ENCODE measurements at places on chromosomes 4 and X. TPM values are rescaled to one million over a fixed set of nuclear protein-coding genes. Genes with fewer than 3 reads are reported as not detected.

- DNase-seq = no peak
Measured at GRCh38 chr4:71648448-71648847, 135.4 kb downstream of the GC start.

GRCh38 chrX:23699636-23700194 is 32.4 kb downstream of the PRDX4 start:
- DNase-seq = peak; percentile 2

- no peak for DNase-seq
Measured at GRCh38 chr4:41579526-41579925, 41.6 kb downstream of the LIMCH1 start.

GRCh38 chrX:79138658-79139241 is 5.7 kb upstream of the GPR174 start:
- DNase-seq = no peak

DNA sequence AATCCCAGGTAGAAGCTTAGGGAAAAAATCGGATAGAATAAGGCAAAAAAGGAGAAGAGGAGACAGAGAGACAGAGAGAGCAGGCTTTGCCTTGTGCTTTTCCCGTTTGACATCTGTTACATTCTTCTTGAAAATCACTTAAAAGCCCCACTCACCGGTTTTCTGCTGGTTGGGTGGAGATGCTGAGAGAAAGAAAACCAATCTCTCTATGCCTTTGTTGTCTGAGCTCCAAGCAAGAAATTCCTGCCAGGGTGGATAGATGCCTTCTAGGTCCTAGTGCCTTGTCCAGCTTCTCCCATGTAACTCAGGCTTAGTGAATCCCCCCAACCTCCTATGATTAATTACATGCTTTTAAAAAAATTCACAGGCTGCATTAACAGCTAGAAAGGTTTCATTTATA is at the start of gene DCX:
DCX (minus strand) TSS at position 210 of the 400 bp plus-strand sequence. CDS start 1,794 bp downstream, outside the sequence.
- no peak for DNase-seq

DNA sequence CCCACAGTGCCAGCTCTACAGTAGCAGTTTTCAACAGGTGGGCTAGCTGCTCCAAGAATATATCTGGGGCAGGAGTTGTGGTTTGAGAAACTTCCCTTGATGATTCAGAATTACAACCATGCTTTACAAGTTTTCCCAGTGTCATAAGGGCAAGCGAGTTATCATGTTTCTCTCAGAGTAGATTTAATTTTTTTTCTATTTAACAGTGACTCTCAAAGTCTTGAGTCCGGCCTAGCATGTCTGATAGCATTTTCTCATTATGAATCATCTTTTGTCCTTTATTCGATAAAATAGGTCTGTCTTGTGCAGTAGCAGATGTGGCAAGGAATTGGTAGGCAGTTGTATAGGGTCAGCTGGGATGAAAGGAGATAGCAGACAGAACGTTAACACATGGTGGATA is 62.2 kb upstream of the SPANXD start:
- DNase-seq = no peak

STATH gene
- not detected for total RNA-seq

GRCh38 chr4:17232566-17233253 is 279.2 kb downstream of the QDPR start:
- DNase-seq = peak; percentile 5

PHKA1 gene
- 24.3 TPM for total RNA-seq

DNA sequence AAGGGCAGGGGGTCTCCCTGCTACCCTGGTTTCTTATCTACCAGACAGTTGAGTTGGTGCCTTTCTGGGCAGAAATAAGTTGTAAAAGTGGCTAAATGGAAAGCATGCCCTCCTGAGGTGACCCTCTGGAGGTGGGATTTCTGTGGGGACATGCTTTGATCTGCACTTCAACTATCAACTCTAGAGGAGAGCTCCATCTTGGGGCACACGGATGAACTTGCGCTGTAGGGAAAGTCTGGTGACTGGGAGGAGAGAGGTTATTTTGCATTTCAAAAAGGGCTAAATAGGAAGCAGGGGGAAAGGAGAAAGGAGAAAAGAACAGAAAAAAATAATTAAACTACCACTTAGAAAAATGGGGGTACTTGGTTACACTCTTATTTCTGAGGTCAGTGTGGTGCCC is 12.7 kb upstream of the RHOXF2B start:
- no peak for DNase-seq

ARSD gene
- total RNA-seq = 13.2 TPM

DNA sequence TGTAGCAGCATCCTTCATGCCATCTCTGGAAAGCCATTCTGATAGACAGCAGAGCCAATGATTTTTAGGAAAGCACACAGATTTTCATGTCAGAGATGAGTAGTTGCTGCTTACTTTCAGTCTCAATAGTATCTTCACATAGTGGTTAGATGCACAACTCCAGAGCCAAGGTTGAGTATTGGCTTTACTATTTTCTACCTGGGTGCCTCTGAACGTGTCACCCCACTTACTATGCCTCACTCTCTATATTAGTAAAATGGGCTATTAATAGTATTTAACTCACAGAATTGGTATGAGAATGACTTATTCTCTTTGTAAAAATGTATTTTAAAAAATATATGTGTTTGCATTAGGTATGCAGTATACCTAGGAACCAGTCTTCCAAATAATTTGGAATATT is 108.8 kb upstream of the STIM2 start:
- DNase-seq = no peak
